ENCODE measurements at places on chromosomes 12 and 14.

DNA sequence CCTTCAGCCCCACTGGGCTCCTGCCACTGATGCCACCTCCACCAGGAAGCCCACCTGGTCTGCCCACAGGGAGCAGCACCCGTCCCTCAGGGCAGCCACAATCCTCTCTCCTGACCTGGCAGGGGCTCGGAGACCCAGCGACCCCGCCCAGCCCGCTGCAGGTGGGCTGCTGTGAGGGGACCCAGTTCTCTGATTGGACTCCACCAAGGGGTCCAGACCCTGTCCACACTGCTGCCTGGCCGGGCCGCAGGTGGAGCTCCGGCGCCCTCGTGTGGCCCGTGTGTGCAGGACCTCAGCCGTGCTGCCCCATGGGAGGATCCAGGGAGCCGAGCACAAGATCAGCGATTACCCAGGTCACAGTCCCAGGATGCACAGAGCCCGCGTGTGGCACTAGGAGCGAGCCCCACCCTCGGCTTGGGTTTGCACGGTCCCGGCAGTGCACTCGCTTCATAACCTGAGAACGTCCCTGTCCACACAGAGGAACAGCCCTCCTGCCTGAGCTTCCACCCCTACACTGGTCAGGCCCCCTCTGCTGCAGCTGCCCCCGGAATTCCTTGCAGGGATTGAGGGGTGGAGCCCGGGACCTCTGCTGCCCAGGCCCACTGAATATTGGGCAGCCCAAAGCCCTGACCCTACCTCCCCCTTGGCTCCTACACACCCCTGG lies 35.4 kb upstream of the TMEM179 start:
- no peak for DNase-seq

GRCh38 chr14:72613975-72614319 lies 280.0 kb downstream of the DPF3 start:
- no peak for DNase-seq

- DNase-seq, result no peak
Measured at GRCh38 chr12:98464190-98464589, 51.2 kb upstream of the TMPO start.

GRCh38 chr12:26374934-26375680 lies 179.7 kb downstream of the SSPN start:
- DNase-seq, result no peak

GRCh38 chr12:120144215-120144614 lies 27.7 kb upstream of the RAB35 start:
- DNase-seq, result no peak
